ENCODE measurements at places on chromosomes 6 and 20. TPM values are rescaled to one million over a fixed set of nuclear protein-coding genes. Genes with fewer than 3 reads are reported as not detected.

The LTB gene
- 7.3 TPM for polyA plus RNA-seq

The UBE2J1 gene
- polyA plus RNA-seq: 15.0 TPM

The OOEP gene
- 0.73 TPM for polyA plus RNA-seq

The LHFPL5 gene
- 3.3 TPM for polyA plus RNA-seq

GRCh38 chr6:22411376-22412105 lies 114.7 kb upstream of the PRL start:
- no peak overlapping the region for H3K27ac ChIP-seq
- no peak overlapping the region for H3K4me3 ChIP-seq
- no peak for DNase-seq
- no peaks in the 10 kb centered on the region for H3K36me3 ChIP-seq
- H3K27me3 ChIP-seq: no peaks in the 10 kb centered on the region
- no peaks in the 10 kb centered on the region for H3K4me1 ChIP-seq

GRCh38 chr20:37927410-37928095 lies 24.6 kb downstream of the VSTM2L start:
- no peak overlapping the region for H3K27ac ChIP-seq
- no peaks in the 10 kb centered on the region for H3K36me3 ChIP-seq
- H3K27me3 ChIP-seq: no peaks in the 10 kb centered on the region

DNA sequence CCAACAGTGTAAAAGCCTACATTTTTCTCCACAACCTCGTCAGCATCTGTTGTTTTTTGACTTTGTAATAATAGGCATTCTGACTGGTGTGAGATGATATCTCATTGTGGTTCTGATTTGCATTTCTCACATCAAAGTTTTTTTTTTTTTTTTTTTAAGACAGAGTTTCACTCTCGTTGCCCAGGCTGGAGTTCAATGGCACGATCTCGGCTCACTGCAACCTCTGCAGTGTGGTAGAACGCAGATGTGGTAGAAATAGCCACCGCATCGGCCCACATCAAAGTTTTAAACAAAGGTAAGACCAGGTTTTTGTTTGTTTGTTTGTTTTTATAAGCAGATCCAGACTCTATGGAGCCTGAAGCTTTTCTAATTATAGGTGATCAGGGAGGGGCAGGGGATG lies 12.7 kb upstream of the PPP1R3G start:
- no peaks in the 10 kb centered on the region for H3K27me3 ChIP-seq
- no peaks in the 10 kb centered on the region for H3K36me3 ChIP-seq
- no peaks in the 10 kb centered on the region for H3K4me1 ChIP-seq
- no peak overlapping the region for H3K4me3 ChIP-seq
- no peak for DNase-seq
- H3K27ac ChIP-seq: no peak overlapping the region

DNA sequence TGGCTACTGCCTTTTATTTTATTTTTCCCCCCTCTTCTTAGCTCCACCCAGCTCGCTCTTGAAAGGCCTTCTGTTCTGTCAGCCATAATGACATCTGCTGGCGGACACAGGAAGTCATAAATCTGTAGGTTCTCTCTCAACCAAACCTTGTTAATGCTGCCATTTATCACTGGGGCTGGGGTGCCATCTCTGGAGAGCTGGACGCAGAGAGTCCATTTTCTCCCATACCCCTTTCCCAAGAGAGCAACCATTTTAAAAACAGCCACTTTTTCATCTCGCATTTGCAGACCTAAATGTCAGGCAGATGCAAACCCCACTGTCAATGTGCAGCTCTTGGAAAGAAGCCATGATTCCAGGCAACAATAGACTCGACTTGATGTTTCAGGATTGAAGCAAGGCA lies 13.0 kb upstream of the TSHZ2 start:
- no peak overlapping the region for H3K27ac ChIP-seq
- DNase-seq: peak; percentile 20
- H3K27me3 ChIP-seq: no peaks in the 10 kb centered on the region

DNA sequence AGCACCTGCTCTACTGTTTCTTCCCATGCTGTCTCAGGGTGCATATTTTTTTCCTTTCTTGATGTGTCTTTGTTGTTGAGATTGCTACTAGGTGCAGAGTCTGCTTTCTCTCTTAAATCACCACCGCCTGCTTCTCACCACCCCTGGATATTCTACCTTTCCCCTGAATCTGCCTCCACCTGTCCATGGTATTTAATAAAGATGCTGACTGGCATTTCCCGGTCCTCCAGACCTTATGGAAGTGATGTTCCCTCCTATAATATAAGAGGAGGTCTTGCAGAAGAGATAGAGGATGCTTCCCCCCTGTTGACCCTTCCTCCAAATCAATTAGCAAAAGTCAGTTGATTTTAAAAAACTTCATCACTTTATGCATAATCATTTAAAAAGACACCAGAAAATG lies 107.9 kb upstream of the IYD start:
- H3K4me1 ChIP-seq: no peaks in the 10 kb centered on the region
- no peak overlapping the region for H3K27ac ChIP-seq
- H3K4me3 ChIP-seq: no peak overlapping the region
- DNase-seq: no peak
- H3K27me3 ChIP-seq: no peaks in the 10 kb centered on the region

DNA sequence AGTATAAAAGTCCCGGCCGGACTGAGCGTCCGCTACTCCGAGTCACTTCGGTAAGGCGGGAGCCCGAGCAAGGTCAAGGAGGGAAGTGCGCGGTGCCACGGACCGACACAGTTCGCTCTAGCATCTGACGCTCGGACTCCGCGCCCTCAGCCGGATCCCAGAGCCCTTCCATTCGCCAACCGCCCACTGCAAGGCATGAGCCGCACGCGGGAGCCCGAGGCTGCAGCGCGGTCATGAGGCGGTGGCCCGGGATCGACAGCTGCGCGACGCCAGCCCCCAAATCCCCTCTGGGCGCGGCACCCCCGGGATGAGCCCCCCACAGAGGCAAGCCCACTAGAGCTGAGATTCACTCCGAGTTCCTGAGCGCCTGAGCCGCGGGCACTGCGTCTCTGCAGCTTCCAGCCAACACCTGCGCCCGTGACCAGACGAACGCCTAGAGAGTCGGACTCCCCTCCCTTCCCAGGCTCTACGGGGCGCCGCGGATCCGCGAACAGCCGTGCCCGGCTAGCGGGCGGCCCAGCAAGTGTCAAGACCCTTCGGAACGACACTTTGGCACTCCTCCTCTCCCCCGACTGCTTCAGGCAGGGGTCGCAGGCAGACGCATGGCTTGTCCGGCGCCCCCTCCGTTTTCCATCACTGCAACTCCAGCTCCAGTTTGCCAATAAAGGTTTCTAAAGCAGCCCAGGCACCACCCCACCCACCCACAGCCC lies 725 bp upstream of the ISM1 start:
- peak; percentile 72 for DNase-seq
- no peaks in the 10 kb centered on the region for H3K4me1 ChIP-seq
- H3K4me3 ChIP-seq: peak overlapping the region; percentile 53
- no peaks in the 10 kb centered on the region for H3K36me3 ChIP-seq

DNA sequence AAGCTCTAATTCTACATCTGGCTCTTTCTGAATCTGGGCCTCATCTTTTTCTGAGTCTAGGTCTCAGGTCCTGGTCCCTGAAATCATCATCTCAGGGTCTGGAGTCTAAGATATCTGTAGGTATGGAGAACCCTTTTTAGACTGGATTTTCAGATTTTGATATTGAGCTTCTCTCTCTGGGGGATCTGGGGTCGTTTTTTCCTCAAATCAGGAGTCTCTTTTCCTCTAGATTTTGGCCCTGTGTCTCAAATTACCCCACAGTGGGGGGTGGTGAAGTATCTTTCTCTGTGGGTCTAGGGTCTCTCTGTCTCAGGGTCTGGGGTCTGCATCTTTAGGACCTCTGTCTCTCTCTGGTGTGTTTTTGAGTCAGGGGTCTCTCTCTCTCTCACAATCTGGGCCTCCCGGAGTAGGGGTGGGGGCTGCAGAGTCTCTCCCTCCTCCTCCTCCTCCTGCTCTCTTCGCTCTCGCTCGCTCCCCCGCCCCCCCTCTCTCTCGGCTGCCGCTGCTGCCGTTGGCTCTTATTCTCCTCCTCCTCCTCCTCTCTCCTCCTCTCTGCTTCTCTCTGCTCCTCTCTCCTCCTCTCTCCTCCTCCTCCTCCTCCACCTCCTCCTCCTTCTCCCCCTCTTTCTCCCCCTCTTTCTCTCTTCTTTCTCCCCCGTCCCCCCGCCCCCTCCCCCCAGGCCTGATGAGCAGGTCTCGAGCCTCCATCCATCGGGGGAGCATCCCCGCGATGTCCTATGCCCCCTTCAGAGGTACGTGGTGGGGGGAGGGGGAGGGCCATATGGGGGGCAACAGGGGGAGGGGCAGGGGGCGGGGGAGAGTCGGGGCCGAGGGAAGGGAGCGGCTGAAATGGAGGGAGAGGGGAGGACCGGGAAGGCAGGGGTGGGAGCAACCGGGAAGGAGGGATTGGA lies at the start of gene SYNGAP1:
Gene SYNGAP1 (plus strand): TSS at position 486 of the 911 bp plus-strand sequence. CDS start 200 bp downstream, at position 686.
- H3K36me3 ChIP-seq: no peaks in the 10 kb centered on the region
- no peak within 1 kb of the TSS for H3K4me3 ChIP-seq
- H3K27ac ChIP-seq: no peak within 1 kb of the TSS
- DNase-seq: no peak
- peaks cover 25% of the 10 kb centered on the region for H3K4me1 ChIP-seq
- no peaks in the 10 kb centered on the region for H3K27me3 ChIP-seq

DNA sequence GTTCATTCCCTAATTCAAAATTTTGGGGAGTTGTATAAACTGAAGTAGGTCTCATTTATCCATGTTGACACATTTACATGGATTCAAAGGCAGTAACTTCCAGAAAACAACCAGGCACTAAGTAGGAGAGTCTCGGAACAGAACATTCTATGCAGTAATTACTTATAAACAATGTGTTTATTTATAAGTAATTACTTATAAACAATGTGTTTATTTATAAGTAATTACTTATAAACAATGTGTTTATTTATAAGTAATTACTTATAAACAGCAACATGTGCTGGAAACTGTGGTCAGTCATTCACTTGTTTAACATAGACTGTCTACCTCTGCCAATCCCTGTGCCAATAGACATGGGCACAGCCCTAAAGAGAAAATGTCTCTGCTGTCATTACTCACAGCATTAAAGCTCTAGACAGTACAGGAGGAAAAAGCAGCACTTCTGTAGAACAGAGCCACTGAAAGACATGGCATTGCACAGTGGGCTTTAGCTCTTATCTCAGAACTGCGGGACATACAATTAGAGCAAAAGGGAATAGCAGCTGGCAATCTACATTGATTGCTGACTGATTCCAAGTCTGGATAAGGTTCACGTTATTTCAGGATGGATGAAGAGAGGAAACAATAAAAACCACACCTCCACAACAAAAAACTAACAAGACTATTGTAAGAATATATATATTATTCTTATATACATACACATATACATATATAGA lies 188.2 kb downstream of the WDR27 start:
- no peaks in the 10 kb centered on the region for H3K36me3 ChIP-seq
- H3K27me3 ChIP-seq: no peaks in the 10 kb centered on the region
- DNase-seq: no peak
- H3K27ac ChIP-seq: no peak overlapping the region
- H3K4me1 ChIP-seq: no peaks in the 10 kb centered on the region

DNA sequence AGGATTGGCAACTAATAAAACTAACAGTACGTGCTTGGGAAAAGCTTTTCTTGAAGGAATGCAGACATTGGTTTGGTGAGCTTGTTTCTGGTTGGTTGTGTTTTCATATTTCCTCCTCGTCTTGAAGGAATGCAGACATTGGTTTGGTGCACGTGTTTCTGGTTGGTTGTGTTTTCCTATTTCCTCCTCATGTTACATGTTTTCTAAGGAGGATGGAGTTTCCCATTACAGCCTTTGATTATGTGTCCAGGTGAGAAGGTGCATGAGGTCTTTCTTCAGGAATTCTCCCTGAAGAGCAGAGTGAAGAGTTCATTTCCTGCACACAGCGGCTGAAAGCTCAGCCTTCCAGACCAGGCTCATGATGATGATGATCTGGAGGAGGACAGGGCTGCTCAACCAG lies 190.6 kb downstream of the SMOC2 start:
- H3K27me3 ChIP-seq: no peaks in the 10 kb centered on the region
- DNase-seq: no peak
- no peaks in the 10 kb centered on the region for H3K4me1 ChIP-seq
- no peak overlapping the region for H3K27ac ChIP-seq
- H3K4me3 ChIP-seq: no peak overlapping the region

- no peak overlapping the region for H3K4me3 ChIP-seq
- no peaks in the 10 kb centered on the region for H3K4me1 ChIP-seq
- H3K36me3 ChIP-seq: no peaks in the 10 kb centered on the region
- H3K27ac ChIP-seq: no peak overlapping the region
- no peak for DNase-seq
Observed at GRCh38 chr20:1700990-1701389, 43.4 kb upstream of the SIRPG start.

GRCh38 chr6:55898342-55898741 lies 23.0 kb upstream of the BMP5 start:
- H3K4me3 ChIP-seq: no peak overlapping the region
- DNase-seq: no peak
- H3K4me1 ChIP-seq: peaks cover 4% of the 10 kb centered on the region
- no peaks in the 10 kb centered on the region for H3K27me3 ChIP-seq
- H3K27ac ChIP-seq: no peak overlapping the region

DNA sequence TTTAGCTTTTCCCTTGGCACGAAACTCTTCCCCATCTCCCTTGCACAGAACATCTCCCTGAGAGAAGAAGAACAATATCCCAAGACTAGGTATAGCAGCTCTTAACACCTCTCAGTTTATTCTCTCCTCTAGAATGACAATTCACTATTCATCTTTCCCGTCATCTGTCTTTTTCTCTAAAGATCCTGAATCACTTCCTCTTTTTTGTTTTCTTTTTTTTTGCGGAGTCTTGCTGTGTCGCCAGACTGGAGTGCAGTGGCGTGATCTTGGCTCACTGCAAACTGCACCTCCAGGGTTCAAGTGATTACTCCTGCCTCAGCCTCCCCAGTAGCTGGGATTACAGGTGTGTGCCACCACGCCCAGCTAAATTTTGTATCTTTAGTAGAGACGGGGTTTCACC lies 574.4 kb upstream of the MAP3K7 start:
- H3K36me3 ChIP-seq: no peaks in the 10 kb centered on the region
- no peaks in the 10 kb centered on the region for H3K4me1 ChIP-seq
- no peak for DNase-seq
- no peaks in the 10 kb centered on the region for H3K27me3 ChIP-seq

GRCh38 chr6:169139179-169139971 lies 114.3 kb downstream of the THBS2 start:
- H3K27me3 ChIP-seq: no peaks in the 10 kb centered on the region
- H3K4me1 ChIP-seq: no peaks in the 10 kb centered on the region
- no peak overlapping the region for H3K27ac ChIP-seq
- DNase-seq: no peak
- no peak overlapping the region for H3K4me3 ChIP-seq

DNA sequence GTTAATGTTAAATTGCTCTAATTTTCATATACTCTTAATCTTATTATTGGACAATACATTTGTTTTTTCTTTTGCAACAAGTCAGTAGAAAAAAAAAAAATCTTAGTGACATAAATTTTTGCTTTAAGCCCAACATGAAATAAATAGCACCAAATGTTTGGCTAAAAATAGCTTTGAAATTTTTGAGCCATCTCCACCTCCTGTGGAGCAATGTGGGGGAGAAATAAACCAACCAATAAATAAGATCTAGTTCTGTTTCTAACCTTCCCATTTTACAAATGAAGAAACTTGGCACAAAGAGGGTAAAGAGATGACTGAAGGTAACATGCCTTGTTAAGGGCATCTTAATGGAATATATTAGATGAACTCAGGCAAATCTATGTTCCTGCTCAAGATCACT lies 91.4 kb downstream of the PRKN start:
- DNase-seq: no peak
- no peak overlapping the region for H3K27ac ChIP-seq
- H3K36me3 ChIP-seq: no peaks in the 10 kb centered on the region
- H3K4me3 ChIP-seq: no peak overlapping the region

GRCh38 chr6:111898452-111898851 lies 25.2 kb upstream of the FYN start:
- no peaks in the 10 kb centered on the region for H3K27me3 ChIP-seq
- H3K36me3 ChIP-seq: no peaks in the 10 kb centered on the region
- no peak overlapping the region for H3K4me3 ChIP-seq
- H3K27ac ChIP-seq: no peak overlapping the region
- DNase-seq: no peak

All from pancreas (tissue), 10 donors.